ENCODE measurements at places on chromosomes 6 and 20.
A peak's percentile ranks its signal among the peaks of the same experiment; 100 is the strongest.

GRCh38 chr6:116010386-116010785, 50.3 kb downstream of the FRK start:
- no peak for DNase-seq

GRCh38 chr6:24660105-24660504, 6.6 kb downstream of the TDP2 start:
- DNase-seq, result no peak

- DNase-seq, result no peak
These were observed 88.6 kb upstream of the E2F3 start for GRCh38 chr6:20313051-20313450.

DNA sequence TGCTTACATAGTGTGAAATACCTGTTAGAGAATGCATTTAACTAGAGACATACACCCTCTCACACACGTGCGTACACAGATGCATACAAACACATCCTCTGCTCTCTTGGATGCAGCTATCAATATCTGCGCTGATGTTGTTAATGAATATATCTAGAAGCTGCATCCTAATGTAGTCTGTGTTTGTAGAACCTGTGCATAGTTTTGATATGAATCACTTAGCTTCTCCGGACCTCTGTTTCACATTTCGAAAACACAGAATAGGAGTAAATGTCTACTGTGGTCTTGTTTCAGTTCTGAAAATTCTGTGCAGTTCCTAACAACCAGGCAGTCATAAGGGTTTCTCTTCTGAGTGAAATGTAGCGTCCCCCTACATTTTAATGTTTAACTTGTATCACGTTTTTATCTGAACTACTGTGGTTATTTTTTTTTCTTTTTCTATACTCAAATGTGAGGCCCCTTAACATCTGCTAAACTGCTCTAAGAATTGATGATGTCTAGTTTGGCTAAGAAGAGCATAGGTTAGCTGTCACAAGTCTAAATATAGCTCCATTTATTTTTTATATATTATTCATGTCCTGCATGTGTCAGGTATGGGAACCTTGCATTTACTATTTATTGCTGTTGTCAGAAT, 254.5 kb downstream of the TMEM242 start:
- DNase-seq, result no peak

GRCh38 chr20:36919715-36920333, 31.7 kb downstream of the SAMHD1 start:
- DNase-seq, result peak; percentile 7

- DNase-seq, result no peak
These were observed 30.3 kb downstream of the TBPL1 start for GRCh38 chr6:133983099-133983939.

DNA sequence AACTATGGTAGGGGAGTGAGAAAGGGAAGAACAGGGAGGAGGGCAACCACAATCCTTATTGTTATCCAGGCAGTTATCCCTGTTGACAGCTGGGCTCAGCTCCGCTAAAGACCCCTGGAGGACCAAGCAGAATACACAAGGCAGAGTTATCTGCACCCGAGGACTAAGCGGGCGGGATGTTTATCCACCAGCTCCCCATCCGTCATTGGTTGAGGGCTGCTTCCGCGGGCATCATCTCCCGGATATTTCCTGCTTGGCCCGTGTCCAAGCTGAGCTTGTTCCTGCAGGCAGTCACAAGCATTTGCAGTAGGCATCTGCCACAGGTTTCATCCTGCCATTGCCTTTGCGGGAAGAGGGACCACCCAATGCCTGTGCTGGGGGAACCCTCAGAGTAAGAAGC, 102.1 kb downstream of the DLGAP4 start:
- peak; percentile 21 for DNase-seq

DNA sequence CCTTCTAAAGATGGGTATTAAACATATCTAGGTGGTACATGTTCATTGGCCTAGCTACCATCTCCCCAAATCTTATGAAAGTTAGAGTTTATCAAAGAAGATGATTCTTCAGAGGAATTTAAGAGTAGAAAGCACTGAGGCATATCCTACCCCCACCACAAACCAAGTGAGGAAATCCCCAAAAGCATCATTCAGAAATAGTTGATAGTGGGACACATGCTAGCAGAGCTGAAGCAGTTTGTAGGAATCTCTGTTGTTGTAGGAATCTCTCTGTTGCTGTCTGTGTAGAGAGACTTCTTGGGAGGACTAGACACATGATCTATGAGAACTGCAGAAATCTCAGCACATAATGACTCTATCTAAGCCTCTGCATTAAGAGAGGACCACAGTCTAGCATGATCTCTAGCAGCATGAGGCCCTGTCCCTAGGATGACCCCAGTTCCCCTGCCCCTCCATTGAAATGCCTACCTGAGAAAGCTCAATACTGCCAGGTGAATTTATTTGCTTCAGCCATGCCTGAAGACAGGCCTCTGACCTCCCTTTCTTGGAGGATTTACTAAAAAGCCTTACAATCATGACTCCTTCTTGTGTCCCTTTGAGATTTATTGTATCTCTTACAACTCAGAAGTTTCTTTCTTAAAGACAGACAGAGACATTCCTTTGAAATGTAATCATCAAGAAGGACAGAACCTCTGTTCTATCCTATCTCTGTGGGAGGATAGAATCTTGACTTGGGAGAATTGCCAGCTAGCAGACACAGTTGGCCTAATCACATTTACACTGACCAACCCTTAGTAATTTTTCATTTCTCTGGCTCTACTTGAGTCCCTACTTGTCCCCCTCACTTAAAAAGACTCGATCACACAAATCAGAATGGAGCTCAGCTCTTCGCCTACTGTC, 582.4 kb downstream of the PHF3 start:
- no peak for DNase-seq

GRCh38 chr6:44432726-44433125, 45.2 kb downstream of the CDC5L start:
- no peak for DNase-seq

- DNase-seq, result no peak
These were observed 239.2 kb downstream of the KCNQ5 start for GRCh38 chr6:72861059-72861458.

- DNase-seq, result no peak
These were observed 4.3 kb downstream of the CALHM4 start for GRCh38 chr6:116557893-116558292.

- no peak for DNase-seq
These were observed 77.0 kb downstream of the CDH4 start for GRCh38 chr20:61328911-61329558.

DNA sequence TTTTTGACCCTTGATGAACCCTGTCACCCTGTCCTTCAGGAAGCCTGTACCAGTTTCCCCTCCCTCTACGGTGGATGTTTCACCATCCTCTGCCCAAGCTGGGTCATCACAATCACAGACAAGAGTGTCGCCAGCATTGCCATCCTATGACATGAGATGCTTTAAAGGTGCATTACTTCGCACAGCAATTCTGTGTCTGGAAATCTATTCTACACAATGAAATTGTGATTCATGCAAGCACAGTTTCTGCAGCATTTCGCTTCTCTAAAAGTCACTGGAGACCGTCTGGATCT, 2.5 kb upstream of the ULBP2 start:
- no peak for DNase-seq

GRCh38 chr6:107435798-107436197, 23.6 kb downstream of the PDSS2 start:
- no peak for DNase-seq

DNA sequence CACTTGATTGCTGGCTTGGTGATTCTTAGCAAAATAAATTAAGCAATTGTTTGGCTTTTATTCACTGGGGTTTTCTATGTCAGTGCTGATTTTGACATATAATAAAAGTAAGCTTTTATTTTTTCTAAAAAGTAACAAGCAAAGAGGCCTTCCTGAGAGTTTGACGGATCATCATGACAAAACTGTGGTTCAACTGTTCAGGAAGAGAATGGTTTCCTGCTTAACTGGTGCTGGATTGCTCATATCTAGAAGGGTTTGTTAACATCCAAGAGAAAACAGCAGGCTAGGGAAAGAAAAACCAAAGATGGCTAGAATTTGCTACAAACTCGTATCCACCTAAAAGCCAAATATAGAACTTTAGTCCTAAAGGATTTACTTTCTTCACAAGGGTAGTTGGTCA, 21.2 kb downstream of the SERPINB1 start:
- no peak for DNase-seq

DNA sequence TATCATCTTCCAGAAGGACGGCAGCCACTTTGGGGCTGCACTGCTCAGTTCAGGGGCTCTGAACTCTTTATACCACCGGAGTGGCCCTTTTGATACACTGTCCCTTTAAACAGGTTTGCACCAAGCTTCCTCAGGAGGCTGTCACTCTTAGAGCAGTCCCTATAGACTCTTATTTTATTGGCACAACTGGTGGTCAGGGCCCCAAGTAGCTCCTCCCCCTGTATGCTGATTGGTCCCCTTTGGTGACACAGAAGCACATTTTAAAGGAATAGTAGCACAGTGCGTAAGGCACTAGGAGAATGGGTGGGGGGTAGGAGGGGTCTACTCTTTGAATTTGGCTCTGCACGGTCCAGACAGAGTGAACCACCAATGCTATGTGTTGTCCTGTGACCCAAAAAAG, 122.6 kb upstream of the MLN start:
- DNase-seq, result peak; percentile 19

- no peak for DNase-seq
These were observed 24.0 kb upstream of the CLIC5 start for GRCh38 chr6:46039646-46040045.

GRCh38 chr6:88741939-88742338, 221.5 kb downstream of the RNGTT start:
- DNase-seq, result no peak

- no peak for DNase-seq
These were observed 5.3 kb downstream of the TRIM10 start for GRCh38 chr6:30155520-30156261.

GRCh38 chr6:98828941-98829411, 5.4 kb upstream of the POU3F2 start:
- DNase-seq, result no peak

DNA sequence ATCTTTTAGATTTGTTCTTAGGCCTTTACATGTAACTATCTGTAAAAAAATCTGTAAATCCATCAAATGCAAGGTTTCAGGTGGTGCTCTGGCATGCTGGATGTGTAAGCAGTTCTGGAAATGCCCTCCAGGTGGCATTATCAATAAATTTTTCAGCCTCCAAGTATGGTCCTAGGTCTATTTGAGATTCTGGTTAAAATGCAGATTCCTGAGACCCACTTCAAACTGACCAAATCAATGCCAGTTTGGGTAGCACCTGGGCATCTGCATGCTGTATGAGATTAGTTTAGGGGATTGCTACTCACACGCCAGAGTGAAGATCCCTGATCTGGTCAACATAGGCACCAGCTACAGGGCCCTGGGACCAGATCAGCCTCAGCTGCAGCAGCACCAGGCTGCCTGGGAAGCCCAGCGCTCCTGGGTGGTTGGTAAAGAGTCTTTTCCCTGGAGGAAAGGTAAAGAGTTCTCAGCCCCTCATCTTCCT, 507.3 kb upstream of the CITED2 start:
- DNase-seq, result no peak

GRCh38 chr6:4336778-4337442, 201.5 kb upstream of the ECI2 start:
- DNase-seq, result no peak

GRCh38 chr6:47157653-47158219, 115.6 kb upstream of the ADGRF1 start:
- no peak for DNase-seq

GRCh38 chr20:50113420-50114224, 672 bp upstream of the UBE2V1 start:
- DNase-seq, result no peak

- no peak for DNase-seq
These were observed 244.8 kb upstream of the FAM83B start for GRCh38 chr6:54601600-54602300.

Data from DMS 273 treated with DMSO at 0.1 percent for 48 hours (cell line).